ENCODE measurements at places on chromosomes 2 and 18. TPM values are rescaled to one million over a fixed set of nuclear protein-coding genes. Genes with fewer than 3 reads are reported as not detected.

CCDC141 gene
- total RNA-seq, result 30.6 TPM

SLC9A4 gene
- total RNA-seq, result not detected

DYNAP gene
- total RNA-seq, result not detected

SERPINB3 gene
- not detected for total RNA-seq

RGPD4 gene
- 0.63 TPM for total RNA-seq

PTPRN gene
- not detected for total RNA-seq

NEB gene
- 1.2 TPM for total RNA-seq

ESPNL gene
- total RNA-seq, result not detected

COPS8 gene
- 47.9 TPM for total RNA-seq

WDCP gene
- total RNA-seq, result 1.4 TPM

- no peaks in the 10 kb centered on the region for H3K27me3 ChIP-seq
- DNase-seq, result no peak
- H3K4me3 ChIP-seq, result peak overlapping the region; percentile 85
- H3K27ac ChIP-seq, result no peak overlapping the region
Observed at GRCh38 chr2:162071001-162071400, 3.0 kb downstream of the DPP4 start.

DNA sequence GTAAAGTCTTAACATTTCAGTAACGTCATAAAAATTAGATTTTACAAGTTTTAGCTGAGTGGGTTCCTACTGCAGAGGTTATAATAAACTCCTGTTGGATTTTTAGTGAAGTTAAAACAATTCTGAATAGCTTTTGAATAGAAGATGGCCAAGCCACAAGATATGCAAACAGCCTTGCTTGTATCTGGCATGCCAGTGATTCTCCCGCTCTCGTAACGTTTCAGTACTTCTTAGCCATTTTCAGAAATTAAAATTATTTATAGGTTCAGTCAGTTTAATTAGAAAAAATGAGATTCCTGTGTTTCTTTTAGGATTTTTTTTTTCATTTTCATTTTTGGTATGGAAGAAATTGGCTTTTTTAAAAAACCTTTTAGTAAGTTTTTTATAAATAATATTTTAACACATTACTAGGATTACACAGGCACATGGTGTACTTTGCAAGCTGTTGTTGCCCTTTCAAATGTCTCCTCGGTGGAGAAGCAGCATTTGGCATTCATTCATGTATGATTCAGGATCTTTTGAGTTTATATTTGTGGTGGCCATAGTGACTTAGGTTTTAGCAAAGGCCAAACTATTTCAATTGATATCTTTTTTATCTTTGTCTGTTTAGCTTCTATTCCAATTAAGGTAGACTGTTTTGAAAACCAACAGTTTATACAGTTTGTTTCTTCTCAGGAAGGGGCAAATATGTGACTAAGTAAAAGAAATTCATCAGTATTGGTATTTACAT is 30.6 kb upstream of the RND3 start:
- H3K36me3 ChIP-seq, result no peaks in the 10 kb centered on the region
- no peak overlapping the region for H3K27ac ChIP-seq
- H3K27me3 ChIP-seq, result no peaks in the 10 kb centered on the region
- no peaks in the 10 kb centered on the region for H3K4me1 ChIP-seq
- H3K4me3 ChIP-seq, result no peak overlapping the region

GRCh38 chr2:139613264-139613663 is 833.1 kb upstream of the NXPH2 start:
- no peaks in the 10 kb centered on the region for H3K27me3 ChIP-seq
- DNase-seq, result no peak
- no peaks in the 10 kb centered on the region for H3K4me1 ChIP-seq
- no peak overlapping the region for H3K27ac ChIP-seq
- H3K4me3 ChIP-seq, result no peak overlapping the region
- H3K36me3 ChIP-seq, result no peaks in the 10 kb centered on the region

- H3K27me3 ChIP-seq, result no peaks in the 10 kb centered on the region
- H3K36me3 ChIP-seq, result no peaks in the 10 kb centered on the region
- DNase-seq, result no peak
- no peak overlapping the region for H3K27ac ChIP-seq
- no peak overlapping the region for H3K4me3 ChIP-seq
- no peaks in the 10 kb centered on the region for H3K4me1 ChIP-seq
Observed at GRCh38 chr2:62687636-62688035, 17.9 kb upstream of the EHBP1 start.

DNA sequence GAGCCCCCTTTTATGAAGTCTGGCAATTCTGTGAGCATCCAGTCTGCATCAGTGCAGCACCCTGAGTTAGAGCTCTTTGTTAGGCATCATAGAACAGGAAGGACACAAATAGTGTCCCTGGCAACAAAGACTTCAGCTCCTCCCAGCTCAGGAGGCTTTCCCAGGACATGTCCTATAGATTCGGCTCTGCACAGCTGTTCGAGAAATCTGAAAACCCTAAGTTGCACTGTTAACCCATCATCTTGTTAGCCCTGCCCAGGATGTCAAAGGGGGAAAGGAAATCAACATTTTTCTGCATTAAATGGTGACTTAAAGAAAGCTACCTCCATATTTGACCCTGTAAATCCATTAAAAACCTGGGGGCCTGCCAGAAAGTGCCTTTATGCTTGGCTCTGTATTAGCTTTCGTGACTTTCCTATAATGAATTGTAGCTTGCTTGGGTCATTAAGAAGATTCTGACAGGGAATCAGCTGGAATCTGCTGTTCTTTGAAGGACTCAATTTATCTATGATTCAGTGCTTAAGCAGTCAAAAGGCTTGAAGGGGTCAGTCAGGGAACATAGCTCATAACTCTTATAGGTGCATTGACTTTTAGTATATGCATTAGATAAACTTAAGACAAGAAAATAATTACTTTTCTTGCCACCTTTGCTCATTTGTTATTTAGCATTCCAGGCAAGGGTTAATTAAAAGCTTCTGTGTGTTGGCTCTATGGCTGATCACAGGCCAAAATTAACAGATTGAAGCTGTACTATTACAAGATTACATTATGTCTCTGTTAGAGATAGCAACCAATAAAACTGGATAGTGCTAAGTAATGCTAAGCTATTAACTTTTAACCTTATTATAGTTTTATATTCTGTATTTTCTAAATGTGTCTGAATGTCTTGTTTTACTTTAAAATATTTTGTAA is 20.6 kb downstream of the ERMN start:
- H3K27ac ChIP-seq, result no peak overlapping the region
- H3K4me3 ChIP-seq, result no peak overlapping the region
- no peak for DNase-seq
- H3K4me1 ChIP-seq, result no peaks in the 10 kb centered on the region
- H3K27me3 ChIP-seq, result no peaks in the 10 kb centered on the region
- no peaks in the 10 kb centered on the region for H3K36me3 ChIP-seq

DNA sequence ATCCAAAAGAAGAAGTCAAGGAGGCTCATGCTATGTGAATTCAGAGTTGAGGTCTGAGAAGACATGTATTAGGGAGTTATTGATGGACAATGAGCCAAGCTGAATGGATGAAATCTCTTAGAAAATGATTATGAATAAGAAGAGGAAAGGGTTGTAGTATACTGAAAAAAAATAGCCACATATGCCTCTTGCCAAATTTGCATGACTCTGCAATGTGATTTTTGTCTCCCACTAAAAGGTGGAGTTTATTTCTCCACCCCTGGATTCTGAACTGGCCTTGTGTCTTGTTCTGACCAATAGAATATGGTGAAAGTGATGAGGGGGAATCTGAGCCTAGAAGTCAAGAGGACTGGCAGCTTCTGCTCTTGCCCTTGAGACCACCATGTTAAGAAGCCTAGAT is 8.6 kb upstream of the ERICH2 start:
- no peaks in the 10 kb centered on the region for H3K4me1 ChIP-seq
- H3K36me3 ChIP-seq, result no peaks in the 10 kb centered on the region
- DNase-seq, result no peak
- H3K27me3 ChIP-seq, result peaks cover 2% of the 10 kb centered on the region
- H3K4me3 ChIP-seq, result no peak overlapping the region

DNA sequence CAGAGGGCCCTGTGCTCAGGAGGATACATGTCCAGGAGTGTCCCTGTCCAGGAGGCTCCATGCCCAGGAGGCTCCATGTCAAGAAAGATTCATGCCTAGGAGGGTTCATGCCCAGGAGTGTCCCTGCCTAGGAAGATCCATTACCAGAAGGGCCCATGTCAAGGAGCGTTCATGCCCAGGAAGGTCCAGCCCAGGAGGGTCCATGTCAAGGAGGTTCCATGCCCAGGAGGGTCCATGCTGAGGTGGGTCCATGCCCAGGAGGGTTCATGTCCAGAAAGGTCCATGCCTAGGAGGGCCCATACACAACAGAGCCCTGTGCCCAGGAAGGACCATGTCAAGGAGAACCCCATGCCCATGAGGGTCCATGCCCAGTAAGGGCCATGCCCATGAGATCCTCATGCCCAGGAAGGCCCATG is 7.0 kb downstream of the GPR35 start:
- DNase-seq, result no peak
- no peak overlapping the region for H3K4me3 ChIP-seq
- H3K27ac ChIP-seq, result no peak overlapping the region
- peaks cover 8% of the 10 kb centered on the region for H3K36me3 ChIP-seq

DNA sequence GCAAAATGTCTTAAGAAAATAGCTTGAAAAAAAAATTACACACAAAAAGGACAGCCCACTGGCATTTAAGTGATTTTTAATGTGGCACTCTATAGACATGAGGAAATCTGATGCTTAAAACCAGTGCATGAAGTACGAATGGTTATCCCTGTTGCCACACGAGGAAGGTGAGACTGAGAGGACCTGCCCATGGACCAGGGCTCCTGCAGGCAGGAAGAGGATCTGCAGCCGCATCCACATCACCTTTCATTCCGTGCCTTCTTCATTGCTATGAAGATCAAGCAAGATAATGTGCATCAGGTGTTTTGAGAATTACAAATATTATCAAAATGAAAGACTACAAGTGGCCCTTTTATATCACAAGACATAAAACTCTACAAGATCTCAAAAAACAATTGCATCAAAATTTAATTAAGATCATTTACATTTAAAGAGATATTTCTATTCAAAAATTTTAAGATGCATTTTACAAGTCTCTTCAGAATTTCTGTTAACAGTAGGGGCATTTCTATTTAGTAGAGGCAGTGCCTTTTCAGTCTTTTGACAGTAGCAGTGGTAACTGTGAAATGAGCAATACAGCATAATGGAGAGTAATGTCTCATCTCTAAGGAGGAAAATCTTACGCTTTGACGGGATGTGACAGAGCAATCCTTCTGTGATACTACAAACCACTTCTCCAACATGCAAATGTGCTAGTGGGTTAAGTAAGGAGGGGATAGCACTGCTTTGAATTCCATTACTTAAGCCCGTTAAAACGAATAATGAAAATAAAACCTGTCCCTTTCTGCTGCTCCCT is 83.4 kb downstream of the SLC5A7 start:
- DNase-seq, result no peak
- H3K27ac ChIP-seq, result no peak overlapping the region
- H3K4me3 ChIP-seq, result no peak overlapping the region

DNA sequence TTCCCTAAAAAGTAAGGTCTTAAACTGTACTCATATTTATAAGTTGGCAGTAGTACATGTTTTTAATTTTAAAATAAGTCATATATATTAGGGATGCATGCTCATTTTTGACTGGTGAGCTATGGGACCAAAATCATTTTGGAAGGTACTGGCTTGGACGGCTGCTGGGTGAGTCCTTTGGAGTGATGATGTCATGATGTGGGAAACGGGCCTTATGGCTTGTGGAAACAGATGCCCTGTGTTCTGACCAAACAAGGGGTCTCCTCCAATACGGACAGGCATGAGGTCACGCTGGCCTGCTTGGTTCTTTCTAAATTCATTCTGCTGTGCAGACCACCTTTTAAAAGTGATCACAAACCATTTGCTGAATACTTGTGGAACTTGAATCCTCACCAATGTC is 109.2 kb upstream of the MGAT5 start:
- H3K27me3 ChIP-seq, result no peaks in the 10 kb centered on the region
- peaks cover 11% of the 10 kb centered on the region for H3K36me3 ChIP-seq
- H3K4me3 ChIP-seq, result no peak overlapping the region

DNA sequence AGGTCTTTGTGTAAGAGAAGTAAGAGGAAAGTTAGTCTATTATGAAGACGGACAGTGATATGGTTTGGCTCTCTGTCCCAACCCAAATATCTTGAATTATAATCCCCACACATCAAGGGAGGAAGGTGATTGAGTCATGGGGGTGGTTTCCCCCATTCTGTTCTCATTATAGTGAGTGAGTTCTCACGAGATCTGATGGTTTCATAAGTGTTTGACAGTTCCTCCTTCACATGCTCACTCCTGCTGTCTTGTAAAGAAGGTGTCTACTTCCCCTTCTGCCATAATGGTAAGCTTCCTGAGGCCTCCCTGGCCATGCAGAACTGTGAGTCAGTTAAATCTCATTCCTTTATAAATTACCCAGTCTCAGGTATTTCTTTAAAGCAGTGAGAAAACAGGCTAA is 67.6 kb downstream of the NEURL3 start:
- no peaks in the 10 kb centered on the region for H3K36me3 ChIP-seq
- H3K27me3 ChIP-seq, result no peaks in the 10 kb centered on the region
- no peak overlapping the region for H3K27ac ChIP-seq

GRCh38 chr2:120567128-120567527 is 168.5 kb upstream of the GLI2 start:
- H3K4me3 ChIP-seq, result no peak overlapping the region
- H3K27ac ChIP-seq, result no peak overlapping the region
- peaks cover 2% of the 10 kb centered on the region for H3K27me3 ChIP-seq
- no peak for DNase-seq

DNA sequence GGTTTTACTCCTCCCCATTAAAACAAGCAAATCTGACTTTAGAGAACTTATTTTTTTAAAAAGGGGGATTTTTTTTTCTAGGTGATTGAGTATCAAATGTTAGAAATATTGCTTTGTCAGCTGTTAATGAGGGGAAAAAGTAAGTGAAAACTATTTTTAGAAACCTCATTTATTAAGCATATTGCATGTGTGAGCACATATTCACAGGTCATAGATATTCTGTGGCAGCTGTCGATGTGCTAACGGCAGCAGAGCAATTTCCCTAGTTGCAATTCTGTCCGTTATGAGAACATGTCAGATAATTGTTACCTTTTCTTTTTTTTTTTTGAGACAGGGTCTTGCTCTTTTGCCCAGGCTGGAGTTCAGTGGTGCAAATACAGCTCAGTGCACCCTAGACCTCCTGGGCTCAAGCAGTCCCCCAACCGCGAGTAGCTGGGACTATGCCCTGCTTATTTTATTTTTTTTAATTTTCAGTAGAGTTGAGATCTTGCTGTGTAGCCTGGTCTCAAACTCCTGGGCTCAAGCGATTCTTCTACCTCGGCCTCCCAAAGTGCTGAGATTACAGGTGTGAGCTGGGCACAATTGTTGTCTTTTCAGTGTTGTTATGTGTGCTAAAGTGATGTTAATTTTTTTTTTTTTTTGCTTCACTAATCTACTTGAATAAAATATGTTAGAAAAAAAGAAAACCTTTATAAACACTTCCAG is 69.8 kb downstream of the MTA3 start:
- no peak overlapping the region for H3K4me3 ChIP-seq
- H3K4me1 ChIP-seq, result no peaks in the 10 kb centered on the region
- no peaks in the 10 kb centered on the region for H3K36me3 ChIP-seq
- no peak overlapping the region for H3K27ac ChIP-seq

- no peaks in the 10 kb centered on the region for H3K36me3 ChIP-seq
- H3K4me1 ChIP-seq, result no peaks in the 10 kb centered on the region
- no peak overlapping the region for H3K27ac ChIP-seq
- no peak for DNase-seq
Observed at GRCh38 chr2:122007577-122007976, 252.1 kb downstream of the TSN start.
